ENCODE measurements at places on chromosomes 2 and 18.
A peak's percentile ranks its signal among the peaks of the same experiment; 100 is the strongest.

DNA sequence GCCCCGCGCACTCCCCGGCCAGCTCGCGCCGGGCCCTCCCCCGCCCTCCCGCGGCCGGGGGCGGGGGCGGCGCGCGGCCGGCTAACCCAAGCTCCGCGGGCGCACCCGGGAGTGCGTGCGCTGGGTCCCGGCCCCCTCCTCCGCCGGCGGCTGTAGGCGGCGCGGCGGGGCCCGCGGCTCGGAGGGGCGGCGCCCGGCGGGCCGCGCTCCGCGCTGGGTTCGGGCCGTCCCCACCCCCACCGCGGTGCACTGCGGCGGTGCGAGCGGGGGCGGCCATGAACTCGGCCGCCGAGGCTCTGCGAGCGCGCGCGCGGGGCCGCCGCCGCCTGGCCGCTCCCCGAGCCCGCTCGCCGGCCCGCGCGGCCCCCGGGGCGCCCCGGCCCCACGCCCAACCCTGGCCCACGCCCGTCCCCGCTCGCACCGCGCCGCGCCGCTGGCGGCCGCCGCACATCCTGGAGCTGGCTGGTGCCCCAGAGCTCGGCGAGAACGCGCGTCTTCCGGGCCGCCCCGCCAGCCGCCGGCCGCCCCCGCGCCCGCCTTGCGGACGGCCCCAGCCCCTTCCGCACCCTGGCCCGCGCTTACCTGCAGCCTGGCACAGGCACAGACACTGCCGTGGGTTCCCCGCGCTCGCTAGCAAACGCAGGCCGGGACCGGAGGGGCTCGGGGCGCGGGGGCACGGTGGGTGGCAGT, at the start of gene ZBTB14:
Gene ZBTB14 (minus strand): TSS at position 496 of the 690 bp plus-strand sequence. CDS start 2,480 bp downstream, outside the sequence.
- DNase-seq, result peak; percentile 90

- DNase-seq, result peak; percentile 32
Measured at GRCh38 chr2:176507786-176508185, 238.5 kb downstream of the MTX2 start.

DNA sequence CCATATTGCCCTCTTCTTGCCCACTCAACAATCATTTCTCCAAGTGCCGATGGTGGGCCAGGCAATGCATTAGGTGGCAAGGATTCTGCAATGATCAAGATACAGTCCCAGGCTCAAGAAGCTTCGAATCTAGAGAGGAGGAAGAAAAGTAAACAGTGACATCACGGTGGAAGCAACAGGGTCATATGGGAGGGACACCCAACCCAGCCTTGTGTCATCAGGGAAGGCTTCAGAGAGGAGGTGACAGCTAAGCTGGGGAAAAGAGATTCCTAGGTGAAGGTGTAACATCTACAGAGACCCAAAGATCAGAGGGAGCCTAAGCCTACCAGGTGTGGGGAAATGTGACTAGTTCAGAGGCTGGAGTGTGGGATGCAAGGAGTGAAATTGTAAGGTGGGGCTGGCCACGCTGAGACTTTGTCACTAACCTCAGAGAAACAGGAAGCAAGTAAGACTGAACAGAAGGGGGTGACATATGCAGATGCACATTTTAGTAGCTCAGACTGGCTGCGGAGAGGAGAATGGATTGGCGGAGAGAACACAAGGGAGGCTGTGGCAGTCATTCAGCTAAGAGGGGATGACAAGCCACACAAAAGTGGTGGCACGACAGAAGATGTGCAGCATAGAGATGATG, 104.9 kb downstream of the ANKRD44 start:
- no peak for DNase-seq

GRCh38 chr2:66704786-66705185, 269.9 kb downstream of the MEIS1 start:
- DNase-seq, result no peak

- no peak for DNase-seq
Measured at GRCh38 chr2:62152000-62152399, 43.9 kb upstream of the B3GNT2 start.

DNA sequence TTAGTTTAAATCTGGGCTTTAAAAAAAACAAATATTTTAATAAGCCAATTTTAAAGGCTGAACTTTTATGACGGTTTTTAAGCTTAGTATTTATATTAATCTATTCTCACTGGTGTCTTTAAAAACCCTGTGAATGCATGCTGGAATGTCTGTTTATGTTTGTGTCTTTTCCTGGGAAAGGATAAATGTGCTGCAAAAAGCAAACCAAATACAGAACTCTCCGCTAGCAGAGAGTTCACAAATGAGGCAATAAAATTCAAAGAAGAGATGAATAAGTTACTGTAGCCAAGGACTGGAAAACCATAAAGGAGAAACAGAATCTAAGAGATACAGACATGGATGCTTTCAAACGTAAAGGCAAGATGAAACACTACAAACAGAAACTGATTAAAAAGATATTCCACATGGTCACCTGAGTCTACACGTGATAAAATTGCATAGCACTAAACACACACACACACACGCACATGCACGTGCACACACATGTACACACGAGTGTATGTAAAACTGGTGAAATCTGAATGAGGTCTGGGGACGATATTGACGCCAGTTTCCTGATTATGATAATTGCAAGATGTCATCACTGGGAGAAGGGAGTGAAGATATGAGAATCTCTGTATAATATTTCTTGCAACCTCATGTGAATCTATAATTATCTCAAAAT, 4.5 kb downstream of the TWIST2 start:
- DNase-seq, result no peak

GRCh38 chr2:105611333-105611637, 133.4 kb upstream of the NCK2 start:
- DNase-seq, result no peak

DNA sequence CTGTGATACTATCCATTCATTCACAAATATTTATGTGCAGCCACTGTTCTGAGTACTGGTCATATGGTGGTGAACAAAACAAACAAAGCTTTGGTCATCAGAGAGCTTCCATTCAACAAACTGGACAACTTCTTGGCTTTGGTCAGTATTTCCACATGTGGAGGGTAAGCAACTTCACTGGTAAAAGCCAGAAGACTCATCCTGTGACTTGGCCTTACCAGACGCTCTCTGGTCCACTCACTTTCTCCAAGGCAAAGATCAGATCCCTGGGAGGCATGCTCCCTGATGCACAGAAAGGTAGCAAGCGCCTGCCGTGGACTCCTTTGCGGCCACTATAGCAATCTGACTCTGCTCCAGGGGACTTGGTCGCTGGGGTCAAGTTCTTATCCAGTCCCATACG, 179.5 kb downstream of the EN1 start:
- peak; percentile 68 for DNase-seq

DNA sequence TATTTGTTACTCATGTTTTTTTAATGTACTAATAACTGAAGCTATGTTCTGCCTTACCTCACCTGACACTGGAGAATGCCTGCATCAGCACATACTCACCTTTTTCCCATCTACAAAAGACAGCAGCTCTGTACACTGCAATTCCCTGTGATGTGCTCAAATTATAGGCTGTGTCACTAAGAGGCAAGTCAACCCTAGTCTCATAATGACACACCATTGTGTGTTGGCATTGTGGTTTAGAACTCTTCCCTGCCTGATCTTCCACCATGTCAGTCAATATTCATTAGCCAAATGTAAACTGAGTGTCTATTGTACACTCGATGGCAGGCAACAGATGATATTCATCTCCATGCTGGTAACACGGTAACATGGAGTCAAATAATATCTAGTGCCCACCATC, 332.1 kb upstream of the TCF4 start:
- no peak for DNase-seq

DNA sequence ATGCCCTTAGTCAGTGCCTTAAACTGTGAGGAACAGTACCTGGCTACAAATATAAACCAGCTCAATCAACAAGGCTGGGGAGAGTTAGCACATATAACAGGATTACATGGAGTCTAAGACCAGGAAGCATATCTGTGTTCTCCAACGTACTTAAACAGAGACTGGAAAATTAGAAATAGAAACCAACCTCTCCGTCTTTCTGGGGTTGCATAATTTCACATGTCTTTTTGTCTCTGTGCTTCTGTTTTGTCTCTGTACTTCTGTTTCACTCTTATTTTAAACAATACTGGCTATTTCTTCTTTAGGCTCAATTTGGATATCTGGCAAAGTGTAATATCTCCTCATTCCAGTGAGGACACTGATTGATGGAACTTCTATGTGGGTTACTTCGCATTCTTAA, 749.0 kb upstream of the ZEB2 start:
- DNase-seq, result no peak

DNA sequence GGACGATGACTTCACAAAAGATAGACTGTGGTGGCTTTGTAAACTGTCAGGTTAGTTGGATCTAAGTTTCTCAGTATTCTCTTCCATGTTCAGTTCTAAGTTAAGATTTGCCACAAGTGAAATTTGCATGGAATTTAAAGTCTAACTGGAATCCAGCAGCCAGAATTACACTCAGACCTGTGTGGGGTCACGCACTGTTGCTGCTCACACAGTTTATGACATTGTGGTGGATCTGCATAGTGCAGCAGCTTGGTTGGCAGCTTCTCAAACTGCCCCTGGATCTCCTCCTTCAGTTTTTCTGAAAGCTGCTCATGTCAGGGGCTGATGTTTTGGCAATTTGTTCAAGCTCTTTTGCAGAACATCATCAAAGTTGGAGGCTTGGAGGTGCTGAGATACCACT, 228.1 kb upstream of the KCNJ3 start:
- no peak for DNase-seq

DNA sequence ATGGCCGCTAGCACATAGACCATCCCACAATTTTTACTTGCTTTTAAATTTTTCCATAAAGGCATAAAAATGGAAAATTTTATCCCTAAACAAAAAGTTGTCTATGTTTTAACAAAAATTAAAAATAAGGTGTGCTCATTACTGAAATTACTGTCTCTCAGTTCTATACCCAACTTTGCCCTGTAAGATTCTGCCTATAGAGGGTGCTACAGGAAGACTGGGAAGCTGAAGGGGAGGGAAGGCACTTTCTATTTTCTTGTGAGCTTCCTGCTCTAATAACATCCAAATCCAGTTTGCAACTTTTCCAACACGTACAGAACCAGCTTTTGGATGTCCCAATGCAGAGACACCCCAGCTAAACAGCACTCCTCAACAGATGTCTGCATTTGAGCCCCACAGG, 666.9 kb downstream of the PLCL1 start:
- no peak for DNase-seq

DNA sequence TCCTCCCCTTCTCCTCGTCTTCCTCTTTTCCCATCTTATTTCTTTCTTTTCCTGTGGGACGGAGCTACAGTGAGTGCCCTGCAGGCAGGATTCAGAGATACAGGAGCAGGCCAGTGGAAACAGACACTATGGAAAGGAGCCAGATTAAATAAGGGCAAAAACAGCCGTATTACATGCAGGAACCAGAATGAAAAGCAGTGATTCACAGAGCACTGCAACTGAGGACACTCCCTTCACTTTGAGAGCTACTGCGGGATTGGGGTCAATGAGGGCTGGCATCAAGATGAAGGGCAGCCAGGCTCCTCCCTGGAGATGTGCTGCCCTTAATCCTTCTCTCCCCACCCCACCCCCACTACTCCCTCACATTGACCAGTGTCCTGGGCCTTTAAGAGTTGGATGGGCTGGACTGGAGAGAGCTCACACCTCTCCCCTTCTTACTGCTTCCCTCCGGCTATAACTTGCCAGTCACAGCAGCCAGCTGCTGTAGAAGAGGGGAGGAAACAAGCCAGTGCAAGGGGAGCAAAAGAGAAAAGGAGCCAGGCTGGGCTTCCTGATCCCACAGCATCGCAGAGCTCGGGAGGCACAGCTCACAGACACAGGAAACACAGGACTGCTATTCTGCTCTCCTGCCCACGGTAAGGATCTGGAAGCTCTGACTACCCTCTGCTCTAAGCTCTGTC, at the start of gene PLCD4:
Gene PLCD4 (plus strand): TSS at position 464 of the 680 bp plus-strand sequence. CDS start 7,841 bp downstream, outside the sequence.
- DNase-seq, result peak; percentile 82

GRCh38 chr2:220219371-220219770, 591.9 kb downstream of the SLC4A3 start:
- no peak for DNase-seq

- DNase-seq, result no peak
Measured at GRCh38 chr2:6878549-6878948, 972 bp downstream of the RSAD2 start.

GRCh38 chr18:3255611-3256165, 6.2 kb upstream of the MYL12B start:
- DNase-seq, result no peak

DNA sequence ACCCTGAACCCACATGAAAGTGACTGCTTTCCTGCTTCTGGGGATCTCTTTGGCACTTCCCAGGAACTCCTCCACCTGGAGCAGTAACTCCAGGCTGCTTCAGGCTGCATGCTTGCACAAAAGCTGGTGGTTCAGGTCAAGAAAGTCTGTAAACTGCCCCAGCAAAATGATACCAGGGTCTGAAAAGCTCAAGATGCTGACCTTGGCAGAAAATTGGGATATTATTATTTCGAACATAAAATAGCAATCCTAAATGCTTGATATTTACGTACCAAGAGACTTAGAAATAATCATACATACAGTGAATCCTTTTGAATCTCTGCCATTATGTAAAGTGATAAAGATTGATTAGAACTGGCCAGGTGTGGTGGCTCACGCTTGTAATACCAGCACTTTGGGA, 674.3 kb downstream of the ERBB4 start:
- no peak for DNase-seq

- DNase-seq, result no peak
Measured at GRCh38 chr2:121617042-121617599, 32.1 kb downstream of the CLASP1 start.

GRCh38 chr2:36680012-36680411, 16.5 kb upstream of the VIT start:
- peak; percentile 11 for DNase-seq
